ENCODE measurements at places on chromosomes 7 and 10.

DNA sequence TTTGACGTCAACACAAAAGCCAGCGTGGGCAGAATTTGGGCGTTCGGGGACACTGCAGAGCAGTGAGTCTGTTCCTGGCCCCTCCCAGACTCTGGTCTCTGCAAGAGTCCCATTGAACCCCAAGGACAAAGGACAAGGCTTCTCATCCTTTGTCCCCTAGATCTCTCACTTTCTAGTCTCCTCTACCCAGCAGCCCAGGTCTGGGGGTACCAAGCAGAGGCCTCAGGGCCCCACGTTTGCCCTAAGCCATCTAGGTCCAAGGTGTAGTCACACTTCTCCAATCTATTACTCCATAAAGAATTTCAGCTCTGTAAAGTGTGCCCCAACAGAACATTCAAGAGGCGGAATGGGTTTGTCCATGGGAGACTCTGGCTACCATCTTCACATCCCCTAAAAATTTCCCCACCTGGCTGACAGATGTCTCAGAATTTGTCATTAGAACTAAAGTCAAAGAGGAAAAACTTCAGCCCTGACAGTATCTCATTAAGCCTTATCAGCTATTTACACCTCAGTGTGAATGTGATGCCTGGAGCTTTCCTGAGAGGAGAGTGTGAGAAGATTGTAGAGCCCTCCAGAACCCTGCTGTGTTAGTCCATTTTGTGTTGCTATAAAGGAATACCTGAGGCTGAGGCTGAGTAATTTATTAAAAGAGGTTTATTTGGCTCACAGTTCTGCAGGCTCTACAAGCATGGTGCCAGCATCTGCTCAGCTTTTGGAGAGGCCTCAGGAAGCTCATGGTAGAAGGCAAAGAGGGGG lies 81.4 kb upstream of the HABP2 start:
- no peak for DNase-seq

DNA sequence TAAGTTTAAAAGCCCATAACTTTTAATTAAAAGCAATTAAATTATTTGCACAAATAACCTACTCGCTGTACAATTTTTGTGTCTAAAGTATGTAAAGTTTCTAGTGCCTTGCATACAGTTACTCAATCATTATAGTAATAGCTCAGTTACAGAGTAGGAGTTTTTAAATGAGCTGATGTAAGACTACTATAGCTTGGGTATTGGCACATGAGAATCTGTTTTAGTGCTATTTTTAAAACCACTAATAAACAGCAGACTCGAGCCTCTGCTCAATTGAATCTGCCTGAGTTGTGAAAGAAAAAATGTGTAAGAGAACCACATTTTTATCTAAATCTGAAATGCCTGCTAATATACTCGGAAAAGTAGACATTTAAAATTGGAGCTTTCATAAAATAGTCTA lies 31.1 kb downstream of the CTNNA3 start:
- peak; percentile 70 for DNase-seq

GRCh38 chr7:13980474-13980873 lies 9.0 kb downstream of the ETV1 start:
- DNase-seq, result no peak

DNA sequence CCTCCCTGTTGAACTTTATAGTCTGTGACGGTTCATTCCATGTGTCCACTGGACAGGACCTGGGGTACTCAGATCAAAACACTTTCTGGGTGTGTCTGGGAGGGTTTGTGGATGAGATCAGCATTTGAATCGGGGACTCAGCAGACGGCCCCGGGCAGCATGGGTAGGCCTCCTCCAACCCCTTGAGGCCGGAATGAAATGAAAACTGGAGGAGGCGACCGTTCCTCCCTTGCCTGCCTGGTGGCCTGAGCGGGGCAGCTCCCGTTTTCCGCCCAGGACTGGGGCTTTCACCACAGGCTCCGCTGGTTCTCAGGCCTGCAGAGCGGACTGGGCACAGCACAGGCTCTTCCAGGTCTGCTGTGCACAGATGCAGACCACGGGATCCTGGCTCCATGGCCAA lies 247.7 kb downstream of the MAD1L1 start:
- no peak for DNase-seq

All from fibroblast of skin of scalp (primary cell).